Activated T-cell treated with anti-CD3 and anti-CD28 coated beads for 48 hours (primary cell): ENCODE measurements at places on chromosomes 2 and 18.

DNA sequence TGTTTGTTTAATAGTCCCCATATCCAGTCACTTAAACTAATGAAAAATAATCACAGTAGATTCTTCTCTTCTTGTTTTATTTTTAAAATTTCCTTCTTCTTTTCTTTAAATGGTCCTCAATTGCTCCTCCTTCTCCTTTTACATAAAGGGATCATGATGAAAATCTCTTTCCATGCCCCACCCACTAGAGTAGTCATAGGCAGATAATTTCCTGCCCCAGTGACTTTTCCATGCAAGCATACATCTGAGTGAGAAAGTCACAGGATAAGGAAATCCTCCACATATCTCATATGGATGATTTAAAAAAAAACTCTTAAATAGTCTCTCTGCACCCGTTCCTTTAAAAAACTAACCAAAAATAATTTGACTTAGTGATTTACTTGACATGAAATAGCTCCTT lies 552.3 kb upstream of the SETBP1 start:
- DNase-seq, result no peak

DNA sequence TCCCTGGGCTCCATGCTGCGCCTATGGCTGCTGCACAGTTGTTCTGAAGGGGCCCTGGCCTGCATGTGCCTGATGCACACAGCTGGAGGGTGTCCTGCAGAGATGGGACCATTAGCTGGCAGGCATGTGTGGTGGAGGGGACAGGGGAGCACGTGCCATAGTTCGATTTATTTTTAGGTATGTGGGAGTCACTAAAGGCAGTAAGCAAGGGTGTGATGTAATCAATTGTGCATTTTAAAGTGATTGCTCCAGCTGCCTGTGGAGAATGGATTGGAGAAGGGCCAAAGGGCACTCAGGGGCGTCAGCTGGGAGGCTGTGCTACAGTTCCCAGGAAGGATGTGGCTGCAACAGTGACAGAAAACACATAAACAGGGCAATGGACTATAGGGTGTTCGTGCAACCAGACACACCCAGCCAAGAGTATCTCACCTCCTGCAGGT lies 205.1 kb downstream of the ARL4C start:
- no peak for DNase-seq

DNA sequence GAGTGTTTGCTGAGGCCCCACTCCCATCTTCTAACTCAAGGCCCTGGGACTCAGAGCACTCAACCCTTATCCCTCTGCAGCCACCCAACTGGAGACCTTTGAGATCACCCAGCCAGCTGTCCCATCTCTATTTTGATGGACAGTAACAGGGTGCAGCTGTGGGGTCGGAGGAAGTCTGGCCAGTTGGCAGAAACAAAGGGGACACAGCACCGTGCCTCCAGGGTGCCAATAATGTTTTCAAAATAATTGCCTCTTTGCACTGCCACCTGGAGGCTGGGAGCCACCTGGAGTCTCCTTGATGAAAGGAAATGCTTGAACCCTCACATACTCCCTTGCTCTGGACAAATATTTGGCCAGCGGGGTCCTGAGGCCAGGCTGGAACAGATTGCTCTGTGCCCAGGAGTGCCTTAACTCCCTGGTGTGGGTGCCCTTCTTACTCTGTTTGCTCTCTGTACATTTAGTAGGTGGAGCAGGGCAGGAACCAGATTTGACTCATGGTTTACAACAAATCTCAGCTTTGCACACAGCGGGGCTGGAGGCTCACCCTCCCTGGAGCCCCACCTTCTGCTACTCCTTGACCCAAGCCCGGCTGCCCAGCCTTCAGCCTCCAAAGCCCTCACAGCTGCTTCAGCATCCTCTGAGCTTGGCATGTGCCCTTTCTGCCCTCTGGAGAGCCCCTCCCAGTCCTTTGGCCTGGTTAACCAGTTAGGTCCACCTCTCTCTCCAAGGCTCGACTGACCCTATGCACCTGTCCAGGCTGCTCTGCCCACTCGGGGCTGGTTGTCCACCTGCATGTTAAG lies 17.2 kb downstream of the MAL start:
- no peak for DNase-seq

- no peak for DNase-seq
These were observed 54.2 kb upstream of the CREB1 start for GRCh38 chr2:207475546-207475945.

DNA sequence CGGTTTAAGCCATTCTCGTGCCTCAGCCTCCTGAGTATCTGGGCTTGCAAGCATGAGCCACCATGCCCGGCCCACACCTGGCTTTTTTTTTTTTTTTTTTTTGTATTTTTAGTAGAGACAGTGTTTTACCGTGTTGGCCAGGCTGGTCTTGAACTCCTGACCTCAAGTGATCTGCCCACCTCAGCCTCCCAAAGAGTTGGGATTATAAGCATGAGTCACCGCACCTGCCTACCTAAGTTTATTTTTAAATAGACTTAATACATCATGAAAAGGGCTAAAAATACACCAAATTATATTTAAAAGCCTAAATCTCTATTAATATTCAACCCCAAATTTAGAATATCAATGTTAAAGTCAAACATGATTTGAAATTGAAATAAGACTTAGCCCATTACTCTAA lies 250.8 kb upstream of the MC4R start:
- no peak for DNase-seq

DNA sequence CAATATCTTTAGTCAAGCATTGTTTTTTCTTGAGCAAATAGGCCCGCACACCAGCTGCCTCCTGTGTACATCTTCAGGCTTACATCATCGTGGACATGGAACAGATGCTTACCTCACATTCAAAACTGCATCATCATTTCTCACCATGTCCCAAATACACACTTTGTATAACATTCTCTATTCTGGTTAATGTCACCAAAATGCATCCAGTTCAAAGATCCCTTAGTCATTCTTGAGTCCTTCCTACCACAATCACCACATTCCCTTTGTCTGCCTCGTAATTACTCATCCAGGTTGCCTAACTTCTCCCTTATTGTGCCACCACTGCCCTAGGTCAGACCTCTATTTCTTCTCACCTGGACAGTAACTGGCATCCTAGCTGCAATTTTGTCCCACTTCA lies 373.7 kb upstream of the GALNT5 start:
- no peak for DNase-seq

DNA sequence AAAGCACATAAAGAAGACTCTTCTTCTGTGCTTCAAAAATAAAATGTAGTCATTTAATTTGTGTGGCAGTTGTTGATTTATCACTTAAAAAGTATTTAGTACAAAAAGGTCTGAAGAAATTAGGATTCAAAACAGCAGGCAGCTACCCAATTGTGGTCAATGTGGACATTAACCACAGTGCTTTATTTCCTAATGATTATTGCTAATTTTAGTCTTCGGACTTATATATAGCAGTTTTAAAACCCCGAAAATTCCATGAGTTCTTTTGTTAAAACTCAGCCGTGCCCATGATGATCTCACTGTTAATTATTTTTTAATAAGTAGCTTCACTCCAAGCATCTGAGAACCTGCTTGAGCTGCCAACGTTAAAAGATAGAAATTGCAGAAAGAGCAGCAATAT lies 594.3 kb downstream of the STK39 start:
- DNase-seq, result no peak
